ENCODE measurements at places on chromosomes 16 and 17. TPM values are rescaled to one million over a fixed set of nuclear protein-coding genes. Genes with fewer than 3 reads are reported as not detected.

DNA sequence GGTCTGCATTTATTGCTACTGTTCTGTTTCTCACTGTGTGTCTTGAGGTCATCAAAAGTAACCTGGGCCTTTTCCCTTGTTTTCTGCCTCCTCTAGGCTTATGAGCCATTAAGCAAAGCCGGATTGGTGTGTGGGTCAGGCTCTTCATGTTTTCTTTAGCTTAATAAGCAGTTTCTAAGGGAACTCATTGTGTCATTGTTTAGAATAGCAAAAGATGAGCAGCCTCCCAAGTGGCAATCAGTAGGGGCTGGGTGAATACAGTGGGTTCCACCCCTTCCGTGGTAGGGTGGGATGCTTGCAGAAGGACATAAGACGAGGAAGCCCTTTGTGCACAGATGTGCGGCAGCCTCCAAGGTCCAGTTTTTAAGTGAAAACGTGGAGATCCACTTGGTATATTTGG lies 34.5 kb downstream of the ABCC1 start:
- no peak overlapping the region for H3K4me3 ChIP-seq
- no peaks in the 10 kb centered on the region for H3K27me3 ChIP-seq
- H3K36me3 ChIP-seq, result no peaks in the 10 kb centered on the region
- peaks cover 3% of the 10 kb centered on the region for H3K4me1 ChIP-seq
- no peak for DNase-seq
- no peak overlapping the region for H3K27ac ChIP-seq

DNA sequence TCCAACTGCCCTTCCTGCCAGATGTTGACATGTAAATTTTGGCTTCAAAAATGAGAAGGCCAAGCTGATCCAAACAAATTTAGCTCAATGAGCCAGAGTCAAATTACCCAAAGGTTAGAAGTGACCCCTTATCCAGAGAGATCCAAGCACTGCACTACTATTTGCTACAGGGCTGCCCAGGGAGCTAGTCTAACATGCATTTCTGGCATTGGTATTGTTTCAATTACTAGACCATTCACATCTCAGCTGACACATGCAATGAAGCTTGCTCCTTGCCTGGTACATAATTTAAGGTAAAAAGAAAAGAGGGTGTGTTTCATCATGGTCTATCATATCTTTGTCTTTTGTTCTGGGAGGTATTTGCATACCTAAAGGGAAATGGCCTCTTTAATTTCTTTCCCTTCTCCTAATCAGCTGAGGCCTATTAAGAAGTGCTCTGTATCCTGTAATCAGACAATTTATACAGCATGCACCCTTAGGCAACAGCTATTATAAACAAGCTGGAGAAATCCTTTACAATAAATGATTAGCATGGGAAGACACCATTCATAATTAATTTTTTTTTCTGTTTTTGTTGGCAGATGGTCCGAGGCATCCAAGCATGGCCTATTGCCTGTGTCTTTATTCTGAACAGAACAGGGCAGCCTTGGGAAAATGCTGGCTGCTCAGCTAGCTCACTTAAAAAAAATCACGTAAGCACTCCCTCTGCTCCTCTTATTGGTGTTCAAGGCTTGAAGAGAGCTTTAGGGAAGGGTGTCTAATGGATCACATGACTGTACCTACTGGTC lies 161.5 kb upstream of the SALL1 start:
- no peaks in the 10 kb centered on the region for H3K36me3 ChIP-seq
- H3K27me3 ChIP-seq, result no peaks in the 10 kb centered on the region
- H3K27ac ChIP-seq, result no peak overlapping the region
- H3K4me1 ChIP-seq, result no peaks in the 10 kb centered on the region
- no peak for DNase-seq

C17orf107 gene
- total RNA-seq, result 7.4 TPM

DNA sequence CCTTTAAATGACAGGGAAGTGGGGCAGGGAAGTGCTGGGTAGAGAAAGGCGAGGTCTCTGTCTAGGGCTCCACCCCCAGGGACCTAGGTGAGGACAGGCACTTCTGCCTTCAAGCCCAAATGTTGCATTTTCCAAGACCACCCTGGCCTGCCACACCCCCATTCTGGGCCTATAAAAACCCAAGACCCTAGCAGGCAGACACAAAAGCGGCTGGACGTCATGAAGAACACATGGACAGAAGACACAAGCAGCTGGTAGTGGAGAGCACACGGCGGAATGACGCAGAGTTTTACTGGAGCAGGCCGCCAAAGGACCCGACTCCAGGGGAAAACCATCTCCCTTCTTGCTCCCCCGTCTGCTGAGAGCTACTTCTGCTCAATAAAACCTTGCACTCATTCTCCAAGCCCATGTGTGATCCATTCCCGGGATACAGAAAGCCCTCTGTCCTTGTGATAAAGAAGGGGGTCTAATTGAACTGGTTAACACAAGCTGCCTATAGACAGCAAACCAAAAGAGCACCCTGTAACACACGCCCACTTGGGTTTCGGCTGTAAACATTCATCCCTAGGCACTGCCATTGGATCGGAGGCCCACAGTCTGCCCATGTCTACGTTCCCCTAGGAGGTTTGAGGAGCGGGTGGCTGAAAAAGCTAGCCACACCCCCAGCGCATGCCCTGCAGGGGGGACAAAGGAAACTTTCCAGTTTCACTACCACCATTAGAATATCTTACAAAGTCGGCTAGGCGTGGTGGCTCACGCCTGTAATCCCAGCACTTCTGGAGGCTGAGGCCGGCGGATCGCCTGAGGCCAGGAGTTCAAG lies 622.2 kb upstream of the SALL1 start:
- no peak for DNase-seq
- H3K27ac ChIP-seq, result no peak overlapping the region
- no peaks in the 10 kb centered on the region for H3K27me3 ChIP-seq
- no peaks in the 10 kb centered on the region for H3K4me1 ChIP-seq
- H3K4me3 ChIP-seq, result no peak overlapping the region

DNA sequence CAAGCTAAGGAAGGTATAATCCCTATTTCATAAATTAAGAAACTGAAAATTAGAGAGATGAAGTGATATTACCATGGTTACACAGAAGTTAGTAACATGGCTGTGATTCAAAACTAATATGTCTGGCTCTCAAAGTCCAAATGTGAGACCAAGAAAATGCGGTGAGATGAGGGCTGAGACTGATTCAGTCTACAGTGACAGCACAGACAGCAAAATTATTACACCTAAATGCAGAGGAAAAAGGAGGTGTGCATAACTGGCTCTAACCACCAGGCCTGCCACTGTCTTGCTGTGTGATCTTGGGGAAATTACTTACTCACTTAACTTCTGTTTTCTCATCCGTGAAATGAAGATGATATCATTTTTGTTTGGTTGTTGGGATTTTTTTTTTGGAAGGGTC lies 270.0 kb upstream of the SOX9 start:
- H3K27me3 ChIP-seq, result no peaks in the 10 kb centered on the region
- H3K36me3 ChIP-seq, result no peaks in the 10 kb centered on the region
- H3K4me1 ChIP-seq, result peaks cover 11% of the 10 kb centered on the region
- H3K4me3 ChIP-seq, result no peak overlapping the region
- no peak overlapping the region for H3K27ac ChIP-seq

DNA sequence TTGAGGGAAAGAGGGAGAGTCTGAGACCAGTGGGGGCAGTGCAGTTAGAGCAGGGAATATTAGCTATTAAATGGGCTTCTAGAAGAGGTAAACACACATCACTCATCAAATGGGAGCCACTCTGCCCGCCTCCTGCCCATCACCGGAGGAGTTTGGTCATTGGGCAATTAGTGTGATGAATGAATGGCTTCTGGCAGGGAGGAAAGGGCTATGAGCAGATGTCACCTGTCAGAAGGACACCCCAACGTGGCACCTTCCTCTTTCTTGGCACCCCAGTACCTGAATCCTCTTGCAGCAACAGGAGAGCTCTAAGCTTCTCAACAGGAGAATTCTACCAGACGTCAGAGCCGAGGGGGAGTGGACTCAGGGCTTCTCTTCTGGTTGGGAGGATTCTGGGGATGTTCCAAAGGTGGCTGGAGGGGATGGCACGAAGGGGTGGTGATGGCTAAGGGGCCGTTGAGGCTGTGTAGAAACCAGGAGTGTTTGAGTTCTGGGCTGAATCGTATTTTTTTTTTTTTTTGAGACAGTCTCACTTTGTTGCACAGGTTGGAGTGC lies 11.0 kb downstream of the C1QTNF1 start:
- H3K36me3 ChIP-seq, result no peaks in the 10 kb centered on the region
- peaks cover 1% of the 10 kb centered on the region for H3K27me3 ChIP-seq
- no peak overlapping the region for H3K4me3 ChIP-seq
- H3K27ac ChIP-seq, result no peak overlapping the region

SOX9 gene
- total RNA-seq, result 3.2 TPM

- no peak overlapping the region for H3K27ac ChIP-seq
- no peaks in the 10 kb centered on the region for H3K27me3 ChIP-seq
- no peak for DNase-seq
- no peaks in the 10 kb centered on the region for H3K4me1 ChIP-seq
Measured at GRCh38 chr17:66285149-66285548, 17.3 kb upstream of the PRKCA start.

RGS11 gene
- 6.6 TPM for total RNA-seq

- no peak overlapping the region for H3K4me3 ChIP-seq
- H3K4me1 ChIP-seq, result no peaks in the 10 kb centered on the region
- peak; percentile 77 for DNase-seq
- no peaks in the 10 kb centered on the region for H3K36me3 ChIP-seq
- no peaks in the 10 kb centered on the region for H3K27me3 ChIP-seq
Measured at GRCh38 chr17:44350733-44351226, 5.7 kb downstream of the GRN start.

- H3K27me3 ChIP-seq, result no peaks in the 10 kb centered on the region
- no peaks in the 10 kb centered on the region for H3K36me3 ChIP-seq
- no peak for DNase-seq
- no peak overlapping the region for H3K4me3 ChIP-seq
Measured at GRCh38 chr16:69083306-69083941, 22.0 kb upstream of the HAS3 start.

Data from cardiac muscle cell (in vitro differentiated cells and primary cell).